ENCODE measurements at places on chromosomes 2 and 18.
A peak's percentile ranks its signal among the peaks of the same experiment; 100 is the strongest.

- DNase-seq: no peak
Observed at GRCh38 chr18:22455425-22456115, 37.9 kb upstream of the CTAGE1 start.

DNA sequence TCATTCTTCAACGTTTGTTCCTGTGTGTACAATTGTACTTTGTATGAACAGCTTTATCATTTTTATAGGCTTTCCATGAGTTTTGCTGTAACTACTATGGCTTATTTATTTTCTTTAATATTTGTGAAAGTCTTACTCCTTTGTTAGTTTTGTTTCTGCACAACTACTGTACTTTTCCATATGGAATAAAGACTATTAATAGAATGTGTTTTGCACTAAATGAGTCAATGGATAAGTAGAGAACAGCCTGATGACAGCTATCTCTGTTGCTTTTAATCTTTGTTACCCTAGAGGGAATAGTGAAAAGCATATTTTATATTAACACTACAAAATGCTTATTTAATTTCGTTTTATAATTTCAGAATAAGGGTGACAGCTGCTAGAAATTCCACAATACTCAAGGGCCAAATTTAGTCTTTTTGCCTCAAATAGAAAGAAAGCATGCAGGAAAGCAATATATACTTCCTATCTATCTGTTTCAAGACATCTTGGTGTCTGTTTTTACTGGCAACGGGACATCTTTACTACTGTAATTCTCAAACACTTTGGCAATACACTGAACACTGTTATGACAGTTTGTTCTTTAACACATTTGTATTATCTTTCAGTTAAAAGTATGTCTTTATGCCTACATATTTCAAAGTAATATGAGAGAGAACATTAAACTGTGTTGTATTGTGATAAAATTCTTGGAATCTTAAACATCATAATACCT lies 53.9 kb downstream of the WDSUB1 start:
- no peak for DNase-seq

DNA sequence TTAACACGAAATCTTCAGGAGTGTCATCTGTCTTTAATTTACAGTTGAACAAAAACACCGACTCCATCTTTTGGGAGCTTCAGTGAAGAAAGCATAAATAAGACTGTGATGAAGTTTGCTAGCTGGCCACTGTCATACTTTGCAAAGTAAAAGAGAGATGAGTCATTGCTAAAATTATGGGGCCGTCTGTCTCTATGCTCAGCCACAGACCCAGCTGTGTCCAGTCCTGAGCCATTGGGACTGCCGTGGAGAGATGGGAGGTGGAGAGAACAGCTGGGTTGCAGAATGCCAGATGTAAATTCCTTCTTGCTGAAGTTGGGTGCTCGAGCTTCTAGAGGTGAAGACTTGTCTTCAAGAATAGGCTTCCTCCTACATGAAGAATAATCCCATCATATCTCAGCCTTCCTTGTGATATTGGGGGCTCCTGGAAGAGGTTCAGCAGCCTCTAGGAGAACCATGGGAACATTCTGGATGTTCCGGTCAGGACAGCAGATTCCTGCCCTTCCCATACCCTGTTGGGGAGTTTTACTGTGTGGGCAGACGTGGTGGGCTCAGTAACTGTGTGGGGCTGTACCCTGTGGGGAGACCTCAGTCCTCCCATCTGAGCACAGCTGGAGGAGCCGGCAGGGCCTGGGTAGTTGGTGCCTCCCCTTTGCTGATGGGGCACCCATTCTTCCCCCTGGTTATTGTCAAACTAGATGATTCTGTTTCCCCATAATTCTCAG lies 71.1 kb downstream of the LDLRAD4 start:
- DNase-seq: no peak

DNA sequence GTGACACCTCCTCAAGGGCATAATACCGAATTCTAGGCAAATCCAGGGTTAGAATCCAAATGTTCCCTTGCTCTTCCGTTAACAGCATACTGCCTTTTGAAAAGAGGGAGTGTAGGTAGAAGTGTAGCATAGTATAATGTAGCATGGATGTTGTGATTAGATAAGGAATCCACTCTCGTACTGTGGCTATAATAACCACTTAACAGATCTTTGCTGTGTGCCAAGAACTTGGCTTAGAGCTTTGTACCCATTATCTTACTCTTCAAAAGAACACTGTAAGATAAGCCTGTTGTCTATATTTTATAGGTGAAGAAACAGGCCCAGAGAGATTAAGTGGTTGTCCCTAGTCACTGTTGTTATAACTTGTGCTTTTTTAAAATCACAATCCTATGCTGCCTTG lies 24.2 kb downstream of the WDR75 start:
- no peak for DNase-seq

DNA sequence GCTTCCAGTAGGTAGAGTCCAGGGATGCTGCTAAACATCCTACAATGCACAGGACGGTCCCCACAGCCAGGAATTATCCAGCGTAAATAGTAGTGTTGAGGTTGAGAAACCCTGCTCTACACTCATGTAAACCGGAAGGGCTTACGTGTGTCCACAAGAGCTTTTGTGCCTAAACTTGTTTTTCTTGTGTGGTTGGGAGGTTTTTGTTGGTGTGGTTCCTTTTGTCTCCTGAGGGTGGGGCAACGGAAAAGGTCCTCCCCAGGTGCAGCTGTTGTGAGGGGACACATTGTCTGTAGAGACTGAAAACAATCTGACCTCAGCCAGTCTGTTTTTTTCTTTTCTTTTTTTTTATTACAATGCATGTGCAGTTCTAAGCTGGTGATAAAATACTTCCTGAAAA lies 72.7 kb upstream of the MGAT5 start:
- peak; percentile 11 for DNase-seq

DNA sequence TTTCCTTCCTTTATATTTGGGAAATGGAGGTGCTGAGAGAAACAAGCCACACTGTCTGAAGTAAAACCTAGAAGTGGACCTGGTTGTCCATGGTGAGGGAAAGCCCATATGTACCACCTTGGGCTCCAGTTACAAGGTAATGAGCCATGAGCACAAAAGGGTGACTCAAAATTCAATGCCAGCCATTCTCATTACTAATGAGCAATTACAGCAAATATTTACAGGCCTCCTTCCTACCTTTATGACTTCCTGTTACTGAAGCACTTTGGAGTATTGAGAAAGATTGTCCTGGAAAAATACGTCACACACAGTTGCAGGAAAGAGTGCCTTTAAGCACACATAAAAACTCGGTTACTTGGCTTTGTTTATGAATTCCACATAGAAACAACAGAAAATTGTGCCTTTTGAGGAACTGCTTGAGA lies 9.1 kb downstream of the EPAS1 start:
- no peak for DNase-seq

DNA sequence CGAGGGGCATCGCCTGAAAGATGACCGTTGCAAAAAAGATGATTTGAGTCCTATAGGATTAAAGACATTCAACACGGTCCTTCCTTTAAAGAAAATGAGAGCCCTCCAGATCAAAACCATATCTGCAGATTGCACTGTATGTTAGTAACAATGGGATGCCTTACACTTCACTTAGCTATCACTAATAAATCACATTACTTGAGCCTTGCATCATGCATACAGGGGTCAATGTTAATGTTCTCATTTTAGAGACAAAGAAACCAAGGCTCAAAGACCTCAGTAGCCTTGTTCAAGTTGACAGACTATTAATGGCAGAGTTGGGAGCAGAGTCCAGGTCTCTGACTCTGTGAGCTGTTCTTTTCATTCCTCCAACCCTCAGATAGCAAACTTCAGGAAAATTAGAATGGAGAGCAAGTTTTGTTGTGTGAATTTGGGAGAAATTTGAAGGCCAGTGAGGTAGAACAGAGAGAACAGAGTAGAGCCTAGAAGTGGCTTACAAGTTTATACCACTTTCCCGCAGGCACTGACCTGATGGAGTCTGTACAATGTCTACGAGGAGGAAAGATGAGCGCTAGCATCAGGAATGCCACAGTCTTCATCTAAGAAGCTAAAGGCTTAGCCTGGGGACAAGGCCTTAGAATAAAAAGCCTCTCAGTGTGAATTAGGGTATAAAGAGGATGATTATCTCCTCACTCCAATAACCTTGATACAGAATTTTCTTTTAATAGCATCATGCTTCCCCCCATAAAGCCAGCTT lies 48.3 kb downstream of the TRIB2 start:
- no peak for DNase-seq

DNA sequence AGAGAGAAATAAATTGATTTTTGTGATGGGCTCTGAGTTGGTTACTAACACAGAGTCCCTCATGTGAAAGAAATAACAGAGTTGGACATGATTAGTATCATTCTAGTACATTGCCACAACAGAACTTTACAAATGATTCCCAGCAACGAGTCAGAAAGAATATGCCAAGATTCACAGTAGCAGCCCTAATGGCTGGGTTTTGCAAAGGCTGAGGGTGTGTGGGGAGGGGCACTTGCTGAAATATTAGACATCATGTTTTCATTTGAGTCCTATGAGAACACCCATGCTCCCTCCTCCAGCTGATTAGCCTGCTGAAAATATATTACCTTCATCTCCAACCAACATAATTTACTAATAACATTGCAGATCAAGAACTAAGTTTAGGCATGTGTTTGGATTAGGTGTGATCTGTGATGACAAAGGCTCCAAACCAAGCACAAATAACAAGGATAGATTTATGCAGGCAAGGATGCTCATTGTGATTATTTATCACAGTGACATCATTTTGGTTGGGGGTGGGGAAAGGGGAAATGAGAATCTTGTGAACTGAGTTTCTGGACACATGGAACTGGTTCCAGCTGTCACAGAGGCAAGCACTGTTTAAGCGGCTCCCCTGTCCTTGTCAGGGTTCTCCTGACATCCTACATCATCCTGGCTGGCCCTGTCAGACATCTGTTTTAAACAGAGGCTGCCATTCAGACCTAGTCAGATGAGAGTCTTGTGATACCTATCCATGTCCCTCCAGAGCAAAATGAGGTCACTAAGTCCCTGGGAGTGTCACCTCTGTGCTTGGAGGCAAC lies 205.8 kb upstream of the NCKAP5 start:
- no peak for DNase-seq

GRCh38 chr2:101106453-101107181 lies 44.6 kb downstream of the TBC1D8 start:
- DNase-seq: no peak

DNA sequence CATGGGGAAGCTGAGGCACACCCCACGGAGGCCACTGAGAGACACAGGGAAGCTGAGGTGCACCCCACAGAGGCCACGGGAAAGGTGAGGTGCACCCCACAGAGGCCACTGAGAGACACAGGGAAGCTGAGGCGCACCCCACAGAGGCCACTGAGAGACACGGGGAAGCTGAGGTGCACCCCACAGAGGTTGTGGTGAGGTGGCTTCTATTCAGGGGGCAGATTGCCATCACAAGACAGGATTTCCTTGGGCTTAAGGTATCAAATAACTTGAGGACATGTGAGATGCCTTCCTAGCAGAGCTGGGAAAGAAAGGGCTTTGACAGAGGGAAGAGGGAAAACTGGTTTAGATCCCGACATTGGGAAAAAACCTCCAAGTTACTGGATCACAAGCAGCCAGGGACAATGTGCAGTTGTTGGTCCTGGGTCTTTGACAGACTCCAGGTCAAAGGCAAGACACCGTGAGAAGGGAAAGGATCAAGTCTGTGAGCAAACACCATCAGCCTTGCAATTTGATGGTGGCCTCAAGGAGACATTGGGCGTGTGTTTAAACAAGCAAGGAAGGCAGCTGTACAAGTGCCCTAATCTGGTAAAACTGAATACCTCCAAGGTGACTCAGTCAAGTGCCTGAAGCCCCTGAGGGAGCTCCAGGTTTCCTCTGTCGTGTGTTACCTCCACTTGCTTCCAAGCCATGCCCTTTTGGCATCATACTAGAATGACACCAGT lies 133.2 kb upstream of the EPAS1 start:
- DNase-seq: peak; percentile 13

GRCh38 chr2:159875083-159875482 lies 77.1 kb upstream of the CD302 start:
- no peak for DNase-seq

GRCh38 chr18:13543144-13543543 lies 183.2 kb downstream of the FAM210A start:
- DNase-seq: no peak

DNA sequence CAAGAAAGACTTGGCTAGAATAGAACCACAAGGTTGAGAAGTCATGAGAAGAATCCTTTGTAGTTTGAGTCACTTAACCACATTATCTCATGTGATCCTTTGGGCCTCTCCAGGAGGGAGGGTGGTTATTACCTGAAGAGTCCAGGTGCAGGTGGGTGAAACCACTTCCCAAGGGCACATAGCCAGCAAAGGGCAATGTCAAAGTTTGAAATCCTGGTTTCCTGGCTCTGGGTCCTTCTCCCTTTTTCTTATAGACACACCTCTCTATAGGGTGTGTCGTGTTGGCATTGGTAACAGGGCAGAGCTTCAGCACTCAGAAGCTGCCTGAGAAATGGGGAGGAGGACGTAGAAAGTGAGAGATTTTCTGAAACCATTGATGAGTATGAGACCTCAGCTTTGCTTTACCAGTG lies 137.9 kb downstream of the MGAT5 start:
- no peak for DNase-seq

- no peak for DNase-seq
Observed at GRCh38 chr2:236089271-236090026, 78.7 kb downstream of the GBX2 start.

- DNase-seq: no peak
Observed at GRCh38 chr2:37096568-37096967, 12.2 kb downstream of the GPATCH11 start.

- no peak for DNase-seq
Observed at GRCh38 chr2:221529943-221530652, 42.0 kb downstream of the EPHA4 start.

- no peak for DNase-seq
Observed at GRCh38 chr2:176338395-176338794, 69.2 kb downstream of the MTX2 start.

DNA sequence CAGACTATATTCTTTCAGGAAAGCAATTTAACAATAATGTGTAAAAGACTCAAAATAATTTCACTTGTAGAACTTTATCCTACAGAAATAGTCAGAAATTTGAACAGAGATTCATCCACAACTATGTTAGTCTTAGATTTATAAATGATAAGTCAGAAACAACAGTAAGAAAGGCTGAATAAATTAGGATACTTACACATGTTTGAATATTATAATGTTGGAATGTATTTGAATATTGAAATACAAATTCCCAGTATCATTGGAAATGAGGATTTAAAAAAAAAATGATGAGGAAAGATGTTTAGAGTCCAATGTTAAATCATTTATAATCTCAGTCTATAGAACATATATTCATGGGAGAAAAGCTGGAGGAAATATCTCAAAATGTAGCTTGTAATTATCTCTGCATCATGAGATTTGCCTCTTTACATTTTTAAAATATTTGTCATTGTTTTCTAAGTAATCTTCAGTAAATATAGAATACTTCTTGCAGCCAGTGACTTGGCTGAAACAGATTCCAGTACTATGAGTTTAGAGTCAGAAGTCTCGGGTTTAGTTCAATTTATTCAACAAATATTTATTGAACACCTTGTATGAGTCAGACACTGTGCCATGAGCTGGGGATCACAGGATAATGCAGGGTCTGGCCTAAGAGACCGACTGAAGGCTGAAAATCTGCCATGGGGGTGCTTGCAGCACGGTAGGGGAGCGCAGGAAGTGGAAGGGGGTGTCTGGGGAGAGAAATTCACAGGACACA lies 32.3 kb downstream of the CXCR4 start:
- DNase-seq: no peak

- no peak for DNase-seq
Observed at GRCh38 chr2:3449936-3450335, 69.4 kb downstream of the ADI1 start.

- DNase-seq: peak; percentile 62
Observed at GRCh38 chr2:158953926-158954763, 14.3 kb upstream of the TANC1 start.

Data from T47D (cell line).